ENCODE measurements at places on chromosomes 5 and 9. TPM values are rescaled to one million over a fixed set of nuclear protein-coding genes. Genes with fewer than 3 reads are reported as not detected.

GRCh38 chr9:93059011-93059714, 662 bp downstream of the SUSD3 start:
- peak overlapping the region; percentile 79 for H3K27ac ChIP-seq
- H3K36me3 ChIP-seq: no peaks in the 10 kb centered on the region
- H3K4me1 ChIP-seq: peaks cover 66% of the 10 kb centered on the region
- DNase-seq: peak; percentile 62
- no peaks in the 10 kb centered on the region for H3K27me3 ChIP-seq

- H3K4me1 ChIP-seq: peaks cover 3% of the 10 kb centered on the region
- no peak for DNase-seq
- H3K36me3 ChIP-seq: peaks cover 87% of the 10 kb centered on the region
- H3K4me3 ChIP-seq: no peak overlapping the region
- H3K27me3 ChIP-seq: no peaks in the 10 kb centered on the region
These were observed 28.0 kb downstream of the ERAP2 start for GRCh38 chr5:96904054-96904931.

DNA sequence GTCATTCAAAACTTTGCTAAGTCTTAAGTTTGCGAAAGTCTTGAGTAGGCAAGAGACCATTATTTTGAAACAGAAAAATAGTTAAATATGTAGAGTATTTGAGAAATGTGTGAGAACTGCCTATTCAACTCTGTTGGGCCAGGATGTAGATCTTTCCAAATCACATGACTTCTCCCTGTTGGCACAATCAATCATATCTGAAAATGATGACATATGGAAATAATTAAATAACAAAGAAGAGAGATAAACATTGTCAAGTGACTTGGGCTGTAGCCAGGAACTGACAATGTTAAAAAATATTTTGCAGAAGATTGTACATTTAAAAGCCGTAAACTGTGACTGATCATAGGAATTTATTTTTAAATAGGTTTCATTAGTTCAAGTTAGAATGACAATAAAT, 104.6 kb upstream of the IL6ST start:
- no peaks in the 10 kb centered on the region for H3K27me3 ChIP-seq
- no peak overlapping the region for H3K27ac ChIP-seq
- H3K4me1 ChIP-seq: no peaks in the 10 kb centered on the region
- no peaks in the 10 kb centered on the region for H3K36me3 ChIP-seq
- H3K4me3 ChIP-seq: no peak overlapping the region

- H3K4me1 ChIP-seq: peaks cover 14% of the 10 kb centered on the region
- no peak overlapping the region for H3K4me3 ChIP-seq
- H3K36me3 ChIP-seq: no peaks in the 10 kb centered on the region
- H3K27me3 ChIP-seq: no peaks in the 10 kb centered on the region
- no peak overlapping the region for H3K27ac ChIP-seq
These were observed 6.4 kb downstream of the TMC1 start for GRCh38 chr9:72527801-72528195.

GRCh38 chr5:60754495-60754894, 54.5 kb upstream of the DEPDC1B start:
- no peaks in the 10 kb centered on the region for H3K27me3 ChIP-seq
- DNase-seq: no peak
- H3K4me1 ChIP-seq: no peaks in the 10 kb centered on the region
- no peak overlapping the region for H3K27ac ChIP-seq
- no peak overlapping the region for H3K4me3 ChIP-seq

DNA sequence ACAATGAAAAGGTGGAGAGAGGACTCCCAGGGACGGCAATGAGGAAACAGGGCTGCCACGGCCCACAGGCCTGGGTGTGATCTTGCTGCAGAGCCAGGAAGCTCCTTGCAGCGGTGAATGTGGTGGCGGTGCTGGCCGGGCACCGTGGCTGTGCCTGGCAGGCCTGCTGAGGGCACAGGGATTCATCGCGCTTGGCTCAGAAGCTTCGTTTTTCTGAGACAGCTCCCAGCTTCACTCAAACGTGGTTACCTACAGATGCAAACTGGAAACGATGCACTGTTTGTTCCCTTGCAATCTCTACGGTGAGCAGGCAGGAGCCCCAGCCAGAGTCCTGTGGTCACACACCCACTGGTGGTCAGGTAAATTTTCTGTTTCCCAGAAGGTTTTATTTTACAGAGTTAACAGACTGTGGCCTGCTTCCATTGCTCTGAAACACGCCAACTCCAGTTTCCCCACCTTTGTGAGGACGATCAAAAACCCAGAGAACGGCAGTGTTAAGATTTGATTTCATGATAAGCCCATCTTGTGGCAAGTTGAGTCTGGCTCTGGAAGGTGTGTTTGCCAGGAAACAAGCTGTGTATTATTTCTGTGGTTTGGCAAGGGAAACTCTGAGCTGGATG, 183.9 kb downstream of the AUH start:
- H3K4me1 ChIP-seq: peaks cover 29% of the 10 kb centered on the region
- H3K27ac ChIP-seq: no peak overlapping the region
- peak; percentile 31 for DNase-seq
- H3K27me3 ChIP-seq: no peaks in the 10 kb centered on the region

DNA sequence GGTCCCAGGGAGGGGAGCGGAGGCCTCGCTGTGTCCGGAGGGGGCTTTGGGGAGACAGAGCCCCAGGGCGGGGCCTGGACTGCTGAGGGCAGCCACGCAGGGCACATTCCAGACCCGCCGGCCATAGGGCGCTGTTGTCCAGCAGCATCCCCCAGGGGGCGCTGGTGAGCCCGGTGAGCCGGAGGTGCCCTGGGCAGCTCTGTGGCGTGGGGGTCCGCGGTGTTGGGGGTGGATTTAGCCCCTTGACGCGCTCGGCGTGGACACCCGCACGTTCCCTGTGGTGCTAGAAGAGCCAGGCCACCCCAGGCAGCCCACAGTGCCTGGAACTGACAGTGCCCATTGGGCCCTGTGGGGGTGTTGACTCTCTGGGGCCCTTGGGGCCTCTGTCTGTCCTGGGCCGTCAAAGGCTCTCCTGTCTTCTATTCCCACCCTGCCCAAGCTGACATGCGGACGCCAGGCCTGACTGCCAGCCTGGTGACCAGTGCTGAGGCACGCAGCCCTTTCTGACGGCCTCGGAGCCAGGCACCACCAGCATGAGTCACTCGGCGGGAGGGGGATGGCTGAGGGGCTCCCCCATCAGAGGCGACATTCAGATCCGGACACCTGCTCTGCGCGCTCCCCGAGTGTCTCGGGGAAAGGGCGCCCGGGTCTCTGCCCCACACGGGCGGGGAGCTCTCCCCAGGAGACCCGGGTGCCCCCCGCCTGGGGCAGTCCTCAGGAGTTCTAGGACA, 23.9 kb downstream of the TPPP start:
- peaks cover 23% of the 10 kb centered on the region for H3K4me1 ChIP-seq
- peak; percentile 59 for DNase-seq
- H3K27me3 ChIP-seq: peaks cover 27% of the 10 kb centered on the region
- H3K27ac ChIP-seq: no peak overlapping the region

GRCh38 chr5:154571325-154572035, 93.5 kb upstream of the HAND1 start:
- H3K4me1 ChIP-seq: peaks cover 11% of the 10 kb centered on the region
- no peaks in the 10 kb centered on the region for H3K27me3 ChIP-seq
- H3K36me3 ChIP-seq: no peaks in the 10 kb centered on the region
- DNase-seq: no peak

- H3K27me3 ChIP-seq: no peaks in the 10 kb centered on the region
- no peaks in the 10 kb centered on the region for H3K4me1 ChIP-seq
- no peak overlapping the region for H3K4me3 ChIP-seq
- no peaks in the 10 kb centered on the region for H3K36me3 ChIP-seq
- DNase-seq: no peak
- no peak overlapping the region for H3K27ac ChIP-seq
These were observed 76.1 kb downstream of the NREP start for GRCh38 chr5:111680737-111681413.

DNA sequence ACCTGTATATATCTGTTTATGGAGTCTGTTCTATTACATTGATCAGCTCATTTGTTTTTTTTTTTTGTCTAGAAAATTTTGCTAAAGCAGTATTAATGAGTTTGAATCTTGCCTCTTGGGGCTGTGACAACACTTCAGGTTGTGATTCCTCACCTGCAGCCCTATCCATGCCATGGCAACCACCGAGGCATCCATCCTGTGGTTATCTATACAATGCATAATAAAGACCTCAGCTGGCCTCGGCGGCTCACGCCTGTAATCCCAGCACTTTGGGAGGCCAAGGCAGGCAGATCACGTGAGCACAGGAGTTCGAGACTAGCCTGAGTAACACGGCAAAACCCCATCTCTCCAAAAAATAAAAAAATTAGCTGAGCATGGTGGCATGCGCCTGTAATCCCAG, 28.1 kb upstream of the PDCD1LG2 start:
- no peak overlapping the region for H3K4me3 ChIP-seq
- H3K4me1 ChIP-seq: no peaks in the 10 kb centered on the region
- DNase-seq: no peak
- no peaks in the 10 kb centered on the region for H3K27me3 ChIP-seq

DNA sequence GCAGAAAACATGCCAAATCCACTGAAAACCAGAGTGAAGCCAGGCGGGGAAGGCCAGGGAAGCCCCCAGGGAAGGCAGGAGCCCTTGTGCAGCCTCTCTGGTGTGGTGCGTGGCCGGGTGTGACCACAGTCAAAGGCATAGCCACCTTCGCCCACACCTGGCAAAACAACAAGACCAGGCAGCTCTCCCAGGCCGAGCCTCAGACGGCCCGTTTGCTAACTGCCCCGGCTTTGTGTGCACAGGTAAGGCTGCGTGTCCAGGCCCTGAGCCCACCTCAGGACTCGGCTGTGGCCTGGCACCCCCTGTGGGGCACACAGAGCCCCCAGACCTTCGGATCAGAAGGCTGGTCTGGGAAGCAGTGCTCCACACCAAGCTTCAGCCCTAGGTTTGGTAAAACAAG, 6.1 kb downstream of the TMEM250 start:
- peaks cover 13% of the 10 kb centered on the region for H3K36me3 ChIP-seq
- H3K4me1 ChIP-seq: peaks cover 32% of the 10 kb centered on the region
- no peak overlapping the region for H3K27ac ChIP-seq
- no peak for DNase-seq
- H3K27me3 ChIP-seq: peaks cover 3% of the 10 kb centered on the region
- H3K4me3 ChIP-seq: no peak overlapping the region

DNA sequence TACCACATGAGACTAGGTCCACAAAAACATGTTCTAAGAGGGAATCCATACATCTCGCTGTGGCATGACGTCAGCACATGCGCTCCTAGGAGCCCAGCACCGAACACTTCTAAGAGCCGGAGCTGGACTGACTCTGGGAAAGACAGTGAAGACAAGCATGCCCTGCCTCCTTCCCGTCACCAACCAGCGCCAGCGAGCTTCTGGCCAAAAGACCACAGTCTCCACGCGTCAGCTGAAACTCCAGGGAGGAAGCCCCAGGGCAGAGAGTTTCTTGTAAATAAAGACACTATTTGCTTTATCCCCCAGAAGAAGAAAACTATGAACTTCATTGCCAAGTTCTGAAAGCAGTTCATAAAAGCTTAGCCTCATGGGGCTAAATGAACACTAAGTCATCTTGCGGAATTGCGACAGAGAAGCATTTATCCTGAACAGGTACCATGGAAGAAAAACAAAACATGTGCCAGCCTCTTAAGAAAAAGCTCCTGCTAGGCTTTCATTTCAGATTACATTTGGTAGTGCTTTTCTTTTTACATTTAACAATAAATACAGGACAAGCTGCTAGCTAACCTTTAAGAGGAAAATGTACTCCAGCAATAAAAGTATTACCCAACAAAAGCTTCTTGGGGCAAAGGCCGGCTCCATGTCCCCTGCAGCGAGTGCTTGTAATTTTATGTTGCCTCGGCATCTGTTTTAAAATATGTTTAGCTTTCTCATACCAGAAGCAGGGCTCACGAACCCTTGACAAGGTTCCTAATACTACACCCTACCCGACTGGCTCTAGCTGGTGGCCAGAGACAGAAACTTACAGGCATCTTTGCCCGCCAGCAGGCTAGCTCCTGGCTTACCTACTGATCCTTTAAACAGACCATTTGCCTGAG, 96.5 kb downstream of the PRRT1B start:
- no peaks in the 10 kb centered on the region for H3K27me3 ChIP-seq
- peaks cover 95% of the 10 kb centered on the region for H3K36me3 ChIP-seq
- DNase-seq: no peak
- peaks cover 9% of the 10 kb centered on the region for H3K4me1 ChIP-seq

GRCh38 chr5:155772009-155772662, 554.8 kb upstream of the SGCD start:
- H3K36me3 ChIP-seq: no peaks in the 10 kb centered on the region
- no peak overlapping the region for H3K4me3 ChIP-seq
- no peaks in the 10 kb centered on the region for H3K27me3 ChIP-seq
- H3K4me1 ChIP-seq: no peaks in the 10 kb centered on the region

- no peak overlapping the region for H3K4me3 ChIP-seq
- H3K27ac ChIP-seq: no peak overlapping the region
- peaks cover 4% of the 10 kb centered on the region for H3K27me3 ChIP-seq
- DNase-seq: no peak
These were observed 127.6 kb upstream of the SLC25A48 start for GRCh38 chr5:135706893-135707292.

DNA sequence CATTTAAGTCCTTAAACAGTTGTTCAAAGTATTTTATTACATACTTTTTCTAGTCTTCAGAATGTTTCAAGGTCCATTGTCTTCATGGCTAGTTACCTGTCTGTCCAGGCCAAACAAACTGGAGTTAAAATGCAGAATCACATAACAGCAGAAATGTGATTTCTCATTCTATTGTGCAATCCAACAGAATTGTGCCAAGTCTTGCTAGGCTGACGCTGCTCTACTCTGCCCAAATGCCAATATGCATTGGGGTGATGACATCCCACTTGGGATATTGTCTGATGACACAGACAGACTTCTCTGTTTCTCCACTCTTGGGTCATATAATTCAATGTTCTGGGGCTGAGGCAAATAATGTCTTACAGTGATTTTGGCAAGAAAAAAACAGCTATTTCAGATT, 5.2 kb upstream of the SLC22A5 start:
- no peaks in the 10 kb centered on the region for H3K27me3 ChIP-seq
- H3K4me3 ChIP-seq: no peak overlapping the region
- DNase-seq: no peak
- peaks cover 5% of the 10 kb centered on the region for H3K4me1 ChIP-seq
- no peaks in the 10 kb centered on the region for H3K36me3 ChIP-seq
- H3K27ac ChIP-seq: no peak overlapping the region

- H3K27ac ChIP-seq: peak overlapping the region; percentile 98
- no peaks in the 10 kb centered on the region for H3K27me3 ChIP-seq
- H3K4me3 ChIP-seq: peak overlapping the region; percentile 53
These were observed 19.8 kb downstream of the EXOSC2 start for GRCh38 chr9:130713286-130713960.

- peaks cover 28% of the 10 kb centered on the region for H3K4me1 ChIP-seq
- DNase-seq: no peak
- peaks cover 3% of the 10 kb centered on the region for H3K36me3 ChIP-seq
- H3K27me3 ChIP-seq: no peaks in the 10 kb centered on the region
- H3K27ac ChIP-seq: no peak overlapping the region
These were observed 74.7 kb downstream of the PIK3R1 start for GRCh38 chr5:68290260-68290674.

The SPINK7 gene
- polyA plus RNA-seq: not detected

The GAS1 gene
- not detected for polyA plus RNA-seq

The ZCCHC7 gene
- polyA plus RNA-seq: 56.3 TPM

The PCDHGA11 gene
- polyA plus RNA-seq: not detected

The STRBP gene
- polyA plus RNA-seq: 39.1 TPM

The CD72 gene
- polyA plus RNA-seq: 436 TPM

The SLC30A5 gene
- polyA plus RNA-seq: 26.9 TPM

The EIF4E1B gene
- polyA plus RNA-seq: not detected
